ENCODE measurements at places on chromosomes 13 and 19.

DNA sequence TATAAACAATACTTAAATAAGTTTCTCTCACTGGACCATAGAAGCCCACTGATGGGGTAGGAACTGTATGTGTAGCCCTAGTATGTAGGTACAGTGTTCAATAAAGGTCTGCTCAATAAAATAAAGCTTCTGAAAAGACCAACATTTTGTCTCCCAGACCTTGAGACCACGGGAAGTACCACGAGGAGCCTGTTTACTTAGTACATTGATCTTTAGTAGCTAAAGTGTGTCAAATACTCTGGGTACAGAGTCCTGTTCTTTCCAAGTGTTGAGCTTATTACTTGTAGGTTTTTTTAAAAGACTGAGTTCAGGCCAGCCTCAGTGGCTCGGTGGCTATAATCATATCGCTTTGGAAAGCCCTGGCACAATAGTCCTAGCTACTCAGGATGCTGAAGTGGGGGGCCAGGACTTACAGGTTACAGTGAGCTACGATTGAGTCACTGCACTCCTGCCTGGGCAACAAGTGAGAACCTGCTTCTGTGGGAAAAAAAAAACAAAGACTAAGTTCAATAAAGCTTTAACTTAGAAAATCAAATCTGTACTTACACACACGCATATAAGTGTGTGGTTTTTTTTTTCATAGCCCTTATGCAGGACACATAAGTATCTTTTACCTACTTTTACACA is 3.4 kb downstream of the MTRF1 start:
- no peak for DNase-seq

- DNase-seq, result no peak
These were observed 28.4 kb upstream of the LATS2 start for GRCh38 chr13:21089830-21090229.

GRCh38 chr13:112069061-112069844 is 2.3 kb downstream of the SOX1 start:
- DNase-seq, result no peak

- DNase-seq, result no peak
These were observed 40.4 kb upstream of the ZNF254 start for GRCh38 chr19:24046550-24046949.

GRCh38 chr13:20190481-20191310 is 2.0 kb downstream of the GJB2 start:
- DNase-seq, result peak; percentile 51

- no peak for DNase-seq
These were observed 1186.6 kb downstream of the DIAPH3 start for GRCh38 chr13:58977085-58977484.

- DNase-seq, result peak; percentile 82
These were observed 33.8 kb upstream of the GTF2F2 start for GRCh38 chr13:45086484-45086883.
